T-helper 22 cell (primary cell): ENCODE measurements at places on chromosomes 6 and 20.
A peak's percentile ranks its signal among the peaks of the same experiment; 100 is the strongest.

DNA sequence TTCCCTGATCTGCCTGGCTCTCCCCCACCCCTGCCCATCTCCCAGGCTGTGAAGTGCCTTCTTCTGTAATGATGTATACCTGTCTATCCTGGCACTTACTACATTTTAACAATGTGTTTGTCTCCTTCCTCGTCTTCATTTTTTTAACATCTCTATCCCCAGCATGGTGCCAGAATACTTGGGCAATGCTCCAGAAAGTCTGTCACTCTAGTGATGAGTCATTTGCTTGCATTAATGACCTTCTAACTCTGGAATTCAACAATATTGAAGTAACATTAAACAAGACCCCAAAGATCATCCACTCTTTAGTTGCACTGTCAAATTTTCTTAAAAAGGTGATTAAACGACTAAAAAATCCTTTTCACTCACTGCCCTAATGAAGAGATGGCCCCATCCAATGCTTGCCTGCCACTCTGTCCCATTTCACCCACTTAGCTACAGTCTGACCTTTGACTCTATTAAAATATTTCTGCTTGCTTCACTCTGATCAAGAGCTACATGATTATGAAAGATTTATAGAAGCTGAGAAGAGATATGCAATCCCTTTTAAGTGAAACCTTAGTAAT is 7.7 kb upstream of the KLHL31 start:
- no peak for DNase-seq

- DNase-seq = no peak
Measured at GRCh38 chr20:59095140-59095539, 52.6 kb upstream of the PRELID3B start.

DNA sequence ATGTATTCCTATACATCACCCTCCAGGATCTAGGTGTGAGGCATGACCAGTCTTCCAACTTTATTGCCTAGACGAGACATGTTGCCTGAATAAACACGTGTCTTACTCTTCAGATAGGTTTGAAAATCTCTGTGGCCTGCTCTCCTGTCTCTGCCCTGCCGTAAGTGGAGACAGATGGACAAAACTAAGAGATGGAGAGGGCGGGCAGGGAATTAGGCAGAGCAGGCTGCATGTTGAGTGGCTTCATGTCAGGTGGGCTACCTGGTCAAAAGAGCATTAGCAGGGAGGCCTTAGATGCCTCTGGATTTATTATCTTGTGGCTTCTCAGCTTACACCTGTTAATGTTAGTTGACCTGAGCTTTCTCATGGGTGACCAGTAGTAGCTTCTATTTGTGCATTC is 59.0 kb upstream of the TULP4 start:
- no peak for DNase-seq

GRCh38 chr20:39258253-39258652 is 296.1 kb downstream of the DHX35 start:
- DNase-seq = no peak

DNA sequence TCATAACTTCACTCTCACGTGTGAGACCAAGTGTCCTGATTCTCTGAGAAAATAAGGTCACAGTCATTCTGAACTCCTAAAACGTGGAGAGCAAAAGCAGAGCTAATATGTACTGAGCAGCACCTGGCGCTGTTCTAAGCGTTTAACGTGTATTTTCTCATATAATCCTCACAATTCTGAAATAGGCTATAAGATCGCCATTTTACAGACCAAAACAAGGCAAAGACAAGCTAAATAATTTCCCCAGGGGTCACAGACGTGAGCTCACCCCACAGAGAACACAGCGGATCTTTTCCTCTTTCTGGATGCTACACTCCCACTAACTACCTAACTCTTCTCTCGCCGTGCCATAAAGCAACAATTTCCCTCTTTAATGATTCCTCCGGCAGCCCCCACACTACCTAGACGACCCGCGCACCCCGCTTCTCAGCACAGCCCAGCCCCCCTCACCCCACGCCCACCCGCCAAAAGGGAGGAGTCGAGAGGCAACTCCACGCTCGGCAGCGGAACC is 636 bp downstream of the SUPT3H start:
- DNase-seq = no peak

DNA sequence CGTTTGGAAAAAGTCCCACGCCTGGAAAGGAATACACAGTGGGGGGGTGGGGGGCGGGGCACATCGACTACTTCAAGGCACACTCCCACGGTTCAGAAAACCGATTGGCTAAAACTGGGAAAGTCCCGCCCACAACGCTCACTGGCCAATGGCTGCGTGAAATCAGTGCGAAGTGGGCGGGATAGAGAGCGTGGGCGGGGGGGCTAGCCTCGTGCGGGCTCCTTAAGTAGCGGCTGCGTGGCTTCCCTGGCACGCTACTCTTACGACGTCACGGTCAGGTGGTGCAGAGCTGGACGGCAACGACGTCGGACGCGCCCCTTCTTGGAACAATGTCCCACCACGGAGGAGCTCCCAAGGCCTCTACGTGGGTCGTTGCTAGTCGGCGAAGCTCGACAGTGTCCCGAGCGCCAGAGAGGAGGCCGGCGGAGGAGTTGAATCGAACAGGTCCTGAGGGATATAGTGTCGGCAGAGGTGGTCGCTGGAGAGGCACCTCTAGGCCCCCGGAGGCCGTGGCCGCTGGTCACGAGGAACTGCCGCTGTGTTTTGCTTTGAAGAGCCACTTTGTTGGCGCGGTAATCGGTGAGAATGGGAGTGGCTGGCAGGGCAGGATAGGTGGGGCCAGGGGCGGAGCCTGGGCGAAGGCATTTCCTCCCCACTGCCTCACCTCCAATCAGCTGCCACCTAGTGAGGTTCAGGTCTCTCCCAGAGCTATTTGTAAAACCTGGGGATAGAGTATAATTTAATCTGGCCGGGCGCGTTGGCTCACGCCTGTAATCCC is at the start of gene DDX43:
TSS of gene DDX43 (plus strand) at position 252 of the 778 bp plus-strand sequence. CDS start at position 330, 78 bp downstream.
- DNase-seq = peak; percentile 8

- DNase-seq = no peak
Measured at GRCh38 chr6:149881066-149881766, 16.7 kb downstream of the RAET1E start.

DNA sequence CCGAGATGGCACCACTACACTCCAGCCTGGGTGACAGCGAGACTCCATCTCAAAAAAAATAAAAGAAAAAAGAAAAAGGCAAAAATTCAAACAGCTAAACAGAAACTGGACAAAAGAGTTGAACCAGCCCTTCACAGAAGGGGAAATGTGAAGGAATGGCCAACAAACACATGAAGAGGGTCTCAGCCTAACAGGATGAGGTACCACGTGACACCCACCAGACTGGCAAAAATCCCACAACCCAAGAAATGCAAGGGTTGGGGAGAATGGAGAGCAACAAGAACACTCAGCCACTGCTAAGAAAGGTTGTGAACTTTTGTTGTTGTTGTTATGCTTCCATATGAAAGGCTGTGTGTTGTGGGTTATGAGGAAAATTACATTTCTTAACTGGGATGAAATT is 357.7 kb downstream of the PREX1 start:
- no peak for DNase-seq

- DNase-seq = no peak
Measured at GRCh38 chr6:129353067-129353466, 356.9 kb downstream of the ARHGAP18 start.

- DNase-seq = no peak
Measured at GRCh38 chr6:133774356-133774755, 114.6 kb upstream of the TCF21 start.

- DNase-seq = no peak
Measured at GRCh38 chr6:143248359-143248758, 187.7 kb downstream of the AIG1 start.

DNA sequence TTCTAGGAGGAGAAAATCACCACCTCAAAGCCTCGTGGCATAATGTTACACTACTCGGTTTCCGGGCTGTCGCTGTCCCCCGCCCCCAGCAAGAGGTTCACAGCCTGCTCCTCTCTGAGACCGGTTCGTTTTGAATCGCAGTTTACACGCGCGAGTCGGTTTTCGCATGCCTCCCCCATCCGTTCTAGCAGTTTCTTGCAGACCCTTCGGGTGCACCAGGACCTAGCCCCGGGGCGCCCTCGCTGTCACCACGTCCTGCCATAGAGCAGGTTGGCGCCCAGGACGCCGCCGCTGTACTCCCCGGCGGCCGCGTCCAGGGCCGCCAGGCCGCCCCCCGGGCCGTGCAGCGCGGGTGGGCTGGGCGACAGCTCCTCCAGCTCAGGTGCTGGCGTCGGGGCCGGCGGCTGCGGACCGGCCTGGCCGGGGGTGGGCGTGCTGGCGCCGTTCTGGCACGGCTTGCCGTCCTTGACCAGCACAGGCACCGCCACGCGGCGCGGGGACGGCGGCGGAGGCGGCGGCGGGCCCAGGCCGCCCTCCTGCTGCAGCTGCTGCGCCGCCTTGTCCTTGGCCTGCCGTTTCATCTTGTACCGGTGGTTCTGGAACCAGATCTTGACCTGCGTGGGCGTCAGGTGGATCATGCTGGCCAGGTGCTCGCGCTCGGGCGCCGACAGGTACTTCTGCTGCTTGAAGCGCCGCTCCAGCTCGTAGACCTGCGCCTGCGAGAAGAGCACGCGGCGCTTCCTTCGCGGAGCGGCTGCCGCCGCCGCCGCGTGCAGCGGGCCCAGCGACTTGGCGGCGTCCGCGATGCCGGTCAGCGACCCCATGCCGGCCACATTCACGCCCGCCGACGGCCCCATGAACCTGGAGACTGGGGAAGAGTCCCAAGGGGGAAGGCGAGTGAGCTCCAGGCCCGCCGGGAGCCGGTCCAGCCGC is 1.4 kb downstream of the NKX2-4 start:
- DNase-seq = peak; percentile 18

- no peak for DNase-seq
Measured at GRCh38 chr6:96907498-96907897, 9.8 kb upstream of the NDUFAF4 start.

DNA sequence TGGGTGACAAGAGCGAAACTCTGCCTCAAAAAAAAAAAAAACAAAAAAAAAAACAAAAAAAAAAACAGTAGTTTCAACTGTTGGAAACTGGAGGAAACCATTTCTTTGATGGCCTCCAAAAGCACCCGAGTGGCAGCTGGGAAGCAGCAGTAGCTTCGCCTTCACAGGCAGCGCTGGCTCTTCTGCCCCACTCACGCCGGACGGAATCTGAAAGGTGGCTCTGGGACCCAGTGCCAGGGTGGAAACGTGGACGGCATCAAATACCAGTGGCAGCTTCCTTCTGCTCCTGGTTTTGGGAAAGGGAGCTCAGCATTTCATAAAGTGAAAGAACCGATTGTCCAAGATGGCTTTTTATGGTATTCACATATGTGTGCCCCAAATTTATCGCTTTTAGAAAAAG is 159.4 kb downstream of the SMOC2 start:
- no peak for DNase-seq

GRCh38 chr6:70563530-70563929 is 3.2 kb upstream of the SDHAF4 start:
- no peak for DNase-seq

GRCh38 chr6:135703621-135704020 is 147.9 kb upstream of the PDE7B start:
- no peak for DNase-seq

DNA sequence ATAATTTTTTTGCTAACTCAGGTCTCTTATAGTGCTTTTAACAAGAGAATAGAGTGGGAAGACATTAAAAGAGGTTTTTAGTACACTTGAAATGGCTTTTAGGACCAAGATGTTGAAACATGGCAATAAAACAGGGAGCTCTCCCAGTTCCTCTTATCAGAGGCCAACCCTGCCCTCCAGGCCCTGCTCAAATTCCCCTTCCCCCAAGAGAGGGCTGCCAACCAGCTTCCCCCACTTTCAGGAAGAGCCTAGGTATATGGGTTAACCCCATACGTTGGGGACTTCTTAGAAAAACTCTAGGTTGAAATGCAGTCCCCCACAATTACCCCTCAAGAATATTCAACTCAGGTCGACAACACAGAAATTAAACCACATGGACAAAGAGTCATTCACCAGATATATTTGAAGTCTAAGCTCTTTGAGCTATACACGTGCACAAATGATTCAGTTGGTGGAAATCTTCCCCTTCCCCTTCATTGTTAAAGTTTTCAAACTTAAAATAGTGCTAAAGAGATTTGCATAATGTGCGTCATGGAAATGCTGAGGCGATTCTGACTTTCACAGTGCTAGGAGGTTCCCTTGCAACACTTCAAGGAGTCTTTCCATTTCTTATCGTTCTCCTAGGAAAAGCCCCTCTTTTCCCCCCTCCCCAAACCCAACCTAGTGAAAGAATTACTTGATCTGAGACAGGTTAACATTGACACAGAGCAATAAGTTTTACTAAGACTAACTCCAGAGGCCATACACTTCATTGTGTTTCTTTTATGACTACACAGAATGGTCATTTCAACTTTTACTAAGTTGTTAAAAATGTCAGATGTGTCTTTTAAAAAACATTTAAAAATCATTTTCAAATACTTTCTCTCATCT is 49.8 kb upstream of the ENPP5 start:
- no peak for DNase-seq

- DNase-seq = no peak
Measured at GRCh38 chr6:98847416-98847778, 13.0 kb downstream of the POU3F2 start.

DNA sequence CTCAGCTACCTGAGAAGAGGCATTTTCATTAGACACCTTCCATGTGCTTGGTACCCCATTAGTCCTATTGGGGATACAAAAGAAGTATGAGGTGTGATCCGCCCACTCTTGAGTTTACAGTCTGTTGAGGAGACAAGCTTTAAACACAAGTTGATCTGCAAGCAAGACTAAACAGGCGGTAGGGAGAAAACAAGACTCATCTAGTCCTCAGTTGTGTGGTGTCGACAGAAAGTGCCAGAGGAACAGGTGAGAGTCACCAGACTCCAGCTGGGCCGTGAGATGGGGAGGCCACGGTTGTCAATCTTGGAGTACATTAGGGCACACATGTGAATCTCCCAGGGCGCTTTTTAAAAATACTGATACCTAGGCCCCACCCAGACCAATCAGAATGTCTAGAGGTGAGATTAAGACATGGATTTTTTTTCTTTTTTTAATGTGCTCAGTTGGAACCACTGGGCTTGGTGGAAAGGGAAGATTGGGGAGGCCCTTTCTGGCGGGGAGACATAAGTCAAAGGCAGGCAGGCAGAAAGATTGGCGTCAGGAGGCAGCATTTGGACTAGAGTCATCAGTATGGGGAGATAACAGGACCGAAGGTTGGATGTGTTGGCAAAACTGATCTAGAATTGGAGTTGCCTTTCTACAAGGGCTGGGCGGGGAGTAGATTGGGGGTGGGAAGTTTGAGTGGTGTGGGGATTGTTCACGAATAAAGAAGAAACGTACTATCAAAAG is 10.4 kb downstream of the E2F3 start:
- DNase-seq = no peak

DNA sequence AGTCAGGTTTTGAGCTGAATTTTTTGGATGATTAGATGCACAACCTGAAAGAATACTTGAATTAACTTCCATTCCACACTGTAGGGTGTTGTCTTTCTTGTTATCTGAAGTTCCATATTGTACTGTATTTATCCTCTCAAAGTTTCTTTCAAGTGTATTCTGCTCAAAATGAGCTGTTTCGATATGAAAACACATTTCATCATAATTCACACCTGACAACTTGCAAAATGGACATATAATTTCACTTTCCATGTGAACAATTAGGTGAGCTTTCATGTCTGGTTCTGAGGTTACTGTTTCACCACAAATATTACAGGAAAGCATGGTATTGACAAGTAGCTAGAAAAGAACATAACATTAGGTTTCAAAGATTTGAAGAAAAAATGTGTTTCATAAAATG is 1.7 kb downstream of the ZUP1 start:
- DNase-seq = no peak
